ENCODE measurements at places on chromosomes 11 and 22.
A peak's percentile ranks its signal among the peaks of the same experiment; 100 is the strongest.

GRCh38 chr22:19120829-19121630, 1.2 kb downstream of the DGCR2 start:
- no peak for DNase-seq

- DNase-seq, result no peak
Measured at GRCh38 chr11:43410394-43410793, 51.7 kb downstream of the TTC17 start.

GRCh38 chr11:2209900-2210321, 38.3 kb upstream of the TH start:
- DNase-seq, result no peak

DNA sequence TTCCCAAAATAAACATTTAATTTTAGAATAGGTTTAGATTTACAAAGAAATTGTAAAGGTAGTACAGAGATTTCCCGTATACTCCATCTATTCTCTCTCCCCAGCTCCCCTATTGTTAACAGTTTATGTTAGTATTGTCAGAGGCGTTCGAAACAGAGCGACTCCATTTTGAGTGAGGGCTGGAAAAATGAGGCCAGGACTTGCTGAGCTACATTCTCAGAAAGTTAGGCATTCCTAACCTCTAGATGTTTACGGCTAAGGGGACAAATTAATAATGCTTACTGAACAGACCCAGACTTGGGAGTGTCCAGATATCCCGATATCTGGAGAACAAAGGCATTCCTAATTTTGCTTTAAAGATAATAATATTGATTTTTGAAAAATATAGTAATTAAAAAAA, 12.4 kb upstream of the NUP160 start:
- no peak for DNase-seq

- no peak for DNase-seq
Measured at GRCh38 chr11:109815500-109816150, 277.6 kb upstream of the ZC3H12C start.

- peak; percentile 49 for DNase-seq
Measured at GRCh38 chr22:49724893-49725489, 102.7 kb downstream of the BRD1 start.

DNA sequence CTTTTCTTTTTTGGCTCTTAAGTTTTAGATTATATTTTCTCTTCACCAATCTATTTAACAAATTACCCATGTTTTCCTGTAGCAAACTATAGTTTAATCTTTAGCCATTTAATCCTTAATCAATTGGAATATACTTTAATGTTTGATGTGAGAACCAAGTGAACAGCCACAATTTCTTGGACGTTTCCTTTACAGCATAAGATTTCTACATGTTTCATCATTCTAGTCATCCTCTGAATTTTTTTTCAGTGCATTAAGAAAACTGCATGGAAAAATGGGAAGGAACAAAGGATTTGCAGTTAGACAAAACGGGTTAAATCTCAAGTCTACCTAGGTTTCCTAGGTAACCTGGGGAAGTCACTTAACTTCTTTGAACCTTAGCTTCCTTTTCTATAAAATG, 507.1 kb upstream of the CCDC90B start:
- no peak for DNase-seq

GRCh38 chr22:29320546-29320945, 5.0 kb upstream of the RASL10A start:
- no peak for DNase-seq

DNA sequence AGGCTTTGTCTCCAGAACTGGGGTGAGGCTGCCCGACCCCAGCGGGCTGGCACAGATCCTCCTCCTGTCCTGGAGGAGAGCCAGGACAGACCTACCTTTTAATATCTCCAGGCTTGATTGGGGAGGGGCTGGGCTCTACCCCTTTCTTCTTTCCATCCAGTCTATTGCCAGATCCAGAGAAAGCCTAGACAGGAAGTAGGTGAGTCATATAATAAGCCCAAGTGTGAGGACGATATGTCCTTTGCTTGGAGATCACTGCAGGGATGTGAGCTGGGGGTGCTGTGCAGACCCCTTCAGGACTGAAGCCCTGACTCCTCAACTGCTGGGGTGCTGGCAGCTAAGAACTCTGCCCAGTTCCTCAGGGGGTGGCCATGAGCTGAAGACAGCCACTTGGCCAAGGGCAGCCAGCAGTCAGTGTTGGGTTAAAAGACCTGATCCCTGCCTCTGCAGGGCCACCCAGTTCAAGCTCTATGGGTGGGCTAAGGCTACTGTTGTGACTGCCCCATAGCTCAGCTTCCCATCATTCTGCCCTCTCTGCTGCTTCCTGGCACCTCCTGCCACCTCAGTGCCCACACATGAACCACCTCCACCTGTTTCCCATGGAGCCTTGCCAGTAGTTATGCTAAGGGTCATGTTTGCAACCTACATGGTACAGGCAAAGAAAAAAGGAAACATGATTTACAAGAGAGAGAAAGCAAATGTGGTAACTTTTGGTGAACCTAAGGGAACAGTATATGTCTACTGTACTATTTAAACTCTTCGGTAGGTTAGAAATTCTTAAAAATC, 8.3 kb upstream of the C22orf39 start:
- DNase-seq, result no peak

DNA sequence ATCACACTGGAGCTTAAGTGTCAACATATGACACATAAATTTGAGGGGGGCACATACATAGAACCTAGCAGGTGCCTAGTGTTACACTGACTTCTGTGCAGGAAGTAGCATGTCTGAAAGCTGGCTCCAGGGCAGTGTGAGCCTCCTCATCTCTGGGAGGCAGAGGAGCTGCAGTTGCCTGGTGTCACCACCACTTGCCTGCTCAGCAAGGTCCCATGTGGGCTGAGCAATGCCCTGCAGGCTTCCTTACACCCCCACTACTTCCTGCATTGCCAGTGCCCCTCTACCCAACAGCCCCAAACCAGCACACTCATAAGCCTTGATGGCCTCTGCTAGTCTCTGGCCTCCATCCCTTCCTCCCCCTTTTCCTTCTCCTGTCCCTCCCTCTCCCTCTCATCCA, 165.8 kb downstream of the BUD13 start:
- DNase-seq, result no peak

DNA sequence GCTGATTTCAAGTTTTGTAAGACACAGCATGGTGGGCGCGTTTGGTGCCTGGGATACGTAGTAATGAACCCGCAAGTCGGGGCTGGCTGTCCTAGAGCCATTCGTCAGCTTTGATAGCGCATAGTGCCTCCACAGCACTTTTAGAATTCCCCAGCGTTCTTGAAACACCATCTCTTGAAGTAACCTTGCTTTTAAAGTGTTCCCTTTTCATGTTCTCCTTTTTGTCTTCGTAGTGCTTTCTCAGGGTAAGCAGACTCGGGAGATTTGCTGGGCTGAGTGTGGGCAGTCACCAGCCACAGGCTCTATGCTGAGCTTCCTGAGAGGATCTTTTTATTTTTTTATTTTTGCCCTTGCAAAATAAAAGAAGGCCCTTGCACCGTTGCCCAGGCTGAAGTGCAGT, 39.6 kb upstream of the CTTN start:
- peak; percentile 82 for DNase-seq

- DNase-seq, result no peak
Measured at GRCh38 chr11:72195518-72196270, 3.8 kb downstream of the FOLR1 start.

- DNase-seq, result peak; percentile 37
Measured at GRCh38 chr11:512761-513595, 5.9 kb upstream of the RNH1 start.

GRCh38 chr11:108983636-108984420, 319.0 kb downstream of the DDX10 start:
- DNase-seq, result no peak

- DNase-seq, result no peak
Measured at GRCh38 chr11:77379253-77379652, 77.8 kb upstream of the GDPD4 start.

DNA sequence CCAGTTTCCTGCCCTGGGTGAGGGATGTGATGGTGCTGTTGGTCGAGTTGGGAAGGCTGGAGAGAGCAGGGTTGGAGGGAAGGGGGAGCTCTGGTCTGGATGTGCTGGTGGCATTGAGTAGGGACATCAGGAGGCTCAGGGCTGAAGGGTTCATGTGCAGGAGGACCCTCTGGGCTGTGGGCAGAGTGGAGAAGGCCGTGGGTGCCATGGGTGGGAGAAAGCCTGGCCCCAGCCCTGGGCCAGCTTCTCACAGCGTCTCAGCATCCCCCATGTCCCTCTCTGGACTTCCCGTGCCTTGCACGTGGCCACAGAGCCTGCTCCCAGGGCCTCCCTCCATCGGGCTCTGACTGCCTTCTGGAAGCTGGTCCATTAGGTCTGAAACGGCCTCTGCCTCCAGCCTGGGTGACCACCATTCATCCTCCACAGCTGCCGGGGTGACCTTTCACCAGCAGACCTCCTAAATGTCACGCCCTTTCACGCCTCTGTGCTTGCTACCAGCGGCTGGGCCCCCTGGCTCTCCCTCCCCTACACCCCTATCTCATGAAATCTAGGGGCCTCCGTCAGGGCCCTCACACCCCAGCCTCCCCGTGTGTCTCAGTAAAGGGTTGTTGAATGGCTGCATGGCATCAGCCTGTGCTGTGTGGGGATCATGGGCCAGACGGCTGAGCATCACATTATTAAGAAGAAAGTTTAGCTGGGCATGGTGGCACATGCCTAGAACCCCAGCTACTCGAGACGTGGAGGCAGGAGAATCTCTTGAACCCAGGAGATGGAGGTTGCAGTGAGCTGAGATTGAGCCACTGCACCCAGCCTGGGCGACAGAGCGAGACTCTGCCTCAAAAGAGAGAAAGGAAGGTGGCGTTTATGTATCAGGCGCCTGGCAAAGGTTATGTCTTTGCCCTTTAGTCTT, 25.5 kb downstream of the MYO7A start:
- no peak for DNase-seq

DNA sequence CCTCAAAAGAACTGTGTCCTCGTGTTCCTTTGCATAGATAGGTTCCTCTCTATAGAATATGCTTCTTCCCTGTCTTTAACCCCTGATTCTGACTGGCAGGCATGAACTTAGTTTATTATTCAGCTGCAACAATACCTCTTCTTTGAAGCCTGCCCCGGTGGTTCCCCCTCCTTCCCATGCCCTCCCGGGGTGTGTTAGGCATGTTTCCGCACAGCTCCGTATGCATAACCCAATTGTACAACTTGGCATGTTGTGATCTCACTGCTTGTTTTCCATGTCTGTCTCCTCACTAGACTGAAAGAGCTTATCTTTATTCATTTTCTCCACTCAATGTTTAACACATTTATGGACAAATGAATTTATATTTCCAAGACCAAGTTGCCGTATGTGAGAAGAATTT, 72.6 kb downstream of the DEPDC5 start:
- no peak for DNase-seq

DNA sequence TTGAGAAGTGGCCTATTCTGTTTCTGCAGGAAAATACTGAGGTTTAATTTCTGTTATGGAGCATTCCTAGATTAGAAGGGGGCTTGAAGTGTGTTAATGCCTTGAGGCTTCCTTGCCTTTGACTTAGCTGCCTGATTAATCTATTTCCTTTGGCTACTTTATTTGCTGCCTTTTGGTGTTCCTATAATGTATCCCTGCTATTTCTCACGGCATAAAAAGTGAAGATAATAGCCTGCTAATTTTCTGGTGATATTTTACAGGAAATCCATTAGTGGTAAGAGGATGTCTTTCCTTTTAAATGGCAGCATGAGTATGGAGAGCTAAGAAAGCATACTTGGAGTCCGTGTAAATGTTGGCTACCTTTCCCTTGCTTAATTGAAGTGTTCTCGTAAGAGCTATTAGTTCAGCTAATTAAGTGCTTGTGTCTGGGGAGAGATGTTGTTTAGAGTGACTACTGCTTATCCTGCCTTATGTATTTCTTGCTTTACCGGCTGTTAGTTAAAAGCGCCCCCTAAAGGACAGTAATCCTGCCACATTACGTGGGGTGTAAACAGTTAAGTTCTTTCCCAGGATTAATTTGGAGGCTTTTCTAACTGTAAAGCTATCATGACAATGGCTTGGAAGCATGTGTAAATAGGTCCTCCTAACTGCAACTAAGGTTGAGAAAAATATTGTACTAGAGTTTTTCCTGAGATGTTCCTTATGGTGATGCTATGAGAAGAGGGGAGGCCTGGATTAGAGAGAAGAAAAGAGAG, 45.6 kb downstream of the ZNF280B start:
- peak; percentile 39 for DNase-seq

DNA sequence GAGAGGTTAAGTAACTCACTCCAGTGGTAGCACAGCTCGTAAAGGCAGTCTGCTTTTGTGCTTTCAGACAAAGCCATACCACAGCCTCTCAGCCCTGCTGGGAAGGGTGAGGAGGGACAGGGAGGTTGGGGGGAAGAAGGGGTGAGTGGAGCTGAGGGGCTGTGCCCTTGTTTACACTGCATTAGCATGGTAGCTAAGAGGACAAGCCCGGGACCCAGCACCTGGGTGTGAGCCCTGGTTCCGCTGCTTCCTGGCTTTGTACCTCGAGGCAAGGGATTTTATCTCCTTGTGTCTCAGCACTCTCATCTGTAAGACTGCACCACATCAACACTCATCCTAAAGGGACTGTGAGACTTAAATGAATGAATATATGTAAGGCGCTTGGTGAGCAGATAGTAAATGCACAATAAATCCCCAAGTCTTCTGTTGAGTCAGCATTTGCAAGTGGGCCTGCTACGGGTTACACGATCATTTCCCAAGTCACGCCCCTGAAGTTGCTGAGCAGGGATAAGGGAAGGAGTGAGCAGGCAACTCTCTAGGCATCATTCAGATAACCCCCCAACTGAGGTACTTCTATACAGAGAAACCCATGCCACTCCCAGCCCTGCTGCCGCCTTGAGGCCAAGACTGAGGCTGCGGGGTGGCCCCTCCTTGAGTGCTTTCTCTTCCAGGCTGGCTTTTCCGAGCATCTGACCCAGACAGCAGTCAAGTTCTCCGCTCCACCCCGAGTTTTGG, 7.5 kb downstream of the RASD2 start:
- no peak for DNase-seq

GRCh38 chr11:134558916-134559601, 147.0 kb upstream of the B3GAT1 start:
- no peak for DNase-seq

DNA sequence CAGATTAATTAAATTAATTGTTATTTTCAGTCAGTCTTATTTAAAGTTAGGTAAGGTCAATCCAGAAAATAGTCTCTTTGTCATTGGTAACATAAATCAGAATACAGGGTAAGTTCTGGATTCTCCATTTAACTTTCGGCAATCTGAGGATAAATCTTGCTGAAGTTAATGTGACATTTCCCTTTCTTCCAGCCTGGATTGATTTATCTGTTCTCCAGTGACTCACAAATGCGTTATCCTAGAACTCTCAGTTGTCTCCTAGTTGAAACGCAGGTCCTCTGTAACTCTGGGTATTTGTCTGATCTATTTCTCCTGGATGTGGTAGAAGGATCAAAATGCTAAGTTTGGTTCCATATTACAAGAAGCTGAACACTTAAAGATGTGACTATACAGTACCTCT, 21.0 kb downstream of the OR51E1 start:
- no peak for DNase-seq

DNA sequence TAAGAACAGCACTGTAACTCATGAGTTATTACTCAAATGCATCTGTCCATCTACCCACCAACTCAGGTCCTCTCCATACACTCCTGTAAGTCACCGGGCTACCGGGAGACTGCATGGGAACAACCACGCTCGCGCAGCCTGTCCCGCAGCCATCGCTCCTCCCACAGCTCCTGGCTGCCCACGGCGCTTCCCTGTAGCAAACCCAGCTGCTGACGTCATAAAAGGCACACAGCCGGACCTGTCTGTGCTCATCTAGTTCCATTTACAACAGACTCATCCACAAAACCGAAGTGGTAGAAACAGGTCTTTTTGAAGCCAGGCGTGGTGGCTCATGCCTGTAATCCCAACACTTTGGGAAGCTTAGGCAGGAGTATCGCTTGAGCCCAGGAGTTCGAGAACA, 23.4 kb upstream of the PACSIN2 start:
- no peak for DNase-seq
